IMR-90 (cell line): ENCODE measurements at places on chromosomes 13 and 19. TPM values are rescaled to one million over a fixed set of nuclear protein-coding genes. Genes with fewer than 3 reads are reported as not detected.

The ZNF222 gene
- 2.8 and 3.2 TPM in 2 replicates for polyA plus RNA-seq

The SYT5 gene
- polyA plus RNA-seq: 0.15 TPM in 1 of 2 replicates, not detected in the other

The ZNF345 gene
- 1.5 and 1.8 TPM in 2 replicates for polyA plus RNA-seq

GRCh38 chr19:18292462-18292809 lies 11.0 kb upstream of the JUND start:
- no peak for DNase-seq

The DCT gene
- not detected in 2 replicates for polyA plus RNA-seq

The DHDH gene
- 0.33 and 0.53 TPM in 2 replicates for polyA plus RNA-seq

The POLRMT gene
- polyA plus RNA-seq: 29.6 and 44.6 TPM in 2 replicates

The THSD1 gene
- 10.9 and 12.1 TPM in 2 replicates for polyA plus RNA-seq

The SCN1B gene
- polyA plus RNA-seq: 9.6 and 10.6 TPM in 2 replicates

The PSMC4 gene
- 148 and 158 TPM in 2 replicates for polyA plus RNA-seq
